ENCODE measurements at places on chromosomes 4 and X.
A peak's percentile ranks its signal among the peaks of the same experiment; 100 is the strongest.

DNA sequence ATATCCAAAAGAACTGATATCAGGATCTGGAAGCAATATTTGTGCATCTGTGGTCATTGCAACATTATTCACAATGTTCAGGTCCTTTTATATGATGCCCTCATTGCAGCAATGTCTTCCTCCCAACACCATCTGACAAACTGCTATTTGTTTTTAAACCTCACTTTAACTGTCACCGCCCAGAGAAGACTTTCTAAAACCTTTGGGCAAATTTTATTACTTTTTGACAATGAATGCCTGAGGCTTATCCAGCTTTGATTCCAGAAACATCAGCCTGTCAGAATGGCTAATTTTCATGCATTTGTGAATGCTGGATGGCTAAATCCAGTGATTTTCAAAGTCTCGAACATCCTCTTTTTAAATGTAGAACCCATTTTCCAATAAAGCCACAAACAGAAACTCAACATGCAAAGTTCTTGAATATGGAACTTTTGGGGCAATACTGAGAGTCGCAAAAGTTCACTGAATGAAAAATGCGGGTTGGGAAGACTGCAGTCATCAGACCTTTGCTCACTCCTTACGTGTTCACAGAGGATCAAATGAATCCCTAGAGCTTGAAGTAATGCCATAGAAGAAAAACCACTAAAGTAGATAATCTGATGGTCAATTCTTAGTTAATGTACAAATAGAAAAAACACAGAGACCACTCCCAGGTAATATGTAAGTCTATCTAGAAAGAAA is 10.5 kb downstream of the FGB start:
- no peak for DNase-seq

GRCh38 chr4:77021614-77022089 is 54.1 kb downstream of the CCNI start:
- peak; percentile 40 for DNase-seq

- no peak for DNase-seq
Observed at GRCh38 chr4:81818385-81818920, 346.7 kb upstream of the RASGEF1B start.

- DNase-seq: no peak
Observed at GRCh38 chrX:28472926-28473325, 114.3 kb upstream of the IL1RAPL1 start.

GRCh38 chrX:21799767-21800166 is 39.6 kb upstream of the MBTPS2 start:
- no peak for DNase-seq

GRCh38 chr4:55351824-55352223 is 5.8 kb downstream of the SRD5A3 start:
- no peak for DNase-seq

GRCh38 chr4:4912155-4912554 is 52.7 kb downstream of the MSX1 start:
- DNase-seq: no peak

- no peak for DNase-seq
Observed at GRCh38 chr4:141501395-141501794, 135.0 kb upstream of the IL15 start.

DNA sequence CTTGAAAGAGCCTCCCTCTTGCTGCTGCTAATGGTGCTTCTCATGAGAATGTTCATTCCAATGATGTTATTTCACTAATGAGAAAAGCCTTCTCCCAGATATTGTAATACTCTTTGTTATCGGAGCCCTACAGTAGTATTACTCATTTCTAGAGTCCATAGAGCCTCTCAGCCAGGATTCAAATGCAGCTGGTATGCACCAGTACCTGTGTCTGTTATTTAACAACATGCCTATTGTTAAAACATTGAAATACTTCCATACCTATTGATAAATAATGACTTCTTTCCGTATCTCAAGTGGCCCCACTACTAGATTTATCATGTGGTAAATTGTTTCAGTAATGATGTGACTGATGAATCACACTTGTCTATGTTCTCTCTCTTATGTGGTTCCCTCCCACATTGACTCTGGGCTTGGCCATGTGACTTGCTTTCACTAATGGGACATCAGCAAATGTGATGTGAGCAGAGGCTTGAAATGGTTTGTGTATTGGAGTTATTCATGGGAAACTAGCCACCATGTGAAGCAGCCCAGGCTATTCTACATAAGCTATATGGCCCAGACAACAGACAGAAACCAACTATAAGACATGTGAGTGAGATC is 207.6 kb downstream of the THOC2 start:
- DNase-seq: no peak

DNA sequence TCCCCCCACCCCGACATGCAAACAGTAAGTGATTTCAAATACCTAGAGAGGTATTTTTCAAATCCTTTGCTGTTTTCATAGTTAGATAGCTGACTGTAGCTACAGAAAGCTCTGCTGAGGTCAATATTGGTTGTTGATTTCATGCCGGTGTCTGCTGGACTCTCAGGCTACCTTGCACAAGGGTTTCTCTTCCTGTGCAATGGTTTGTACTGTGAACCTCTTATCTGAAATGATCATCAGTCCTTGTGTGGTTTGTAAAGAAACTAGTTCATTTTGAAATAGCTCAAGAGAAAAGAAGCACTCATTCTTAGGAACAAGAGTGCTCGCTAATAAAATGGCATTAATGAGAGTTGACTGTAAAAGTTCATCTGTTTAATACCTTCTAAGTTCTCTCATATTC is 2.1 kb downstream of the MTM1 start:
- DNase-seq: peak; percentile 73

- DNase-seq: no peak
Observed at GRCh38 chr4:172270397-172270796, 457.2 kb downstream of the GALNTL6 start.

- DNase-seq: peak; percentile 25
Observed at GRCh38 chr4:40114206-40114605, 57.6 kb downstream of the N4BP2 start.

GRCh38 chrX:47587906-47588735 is 5.9 kb downstream of the TIMP1 start:
- DNase-seq: no peak

DNA sequence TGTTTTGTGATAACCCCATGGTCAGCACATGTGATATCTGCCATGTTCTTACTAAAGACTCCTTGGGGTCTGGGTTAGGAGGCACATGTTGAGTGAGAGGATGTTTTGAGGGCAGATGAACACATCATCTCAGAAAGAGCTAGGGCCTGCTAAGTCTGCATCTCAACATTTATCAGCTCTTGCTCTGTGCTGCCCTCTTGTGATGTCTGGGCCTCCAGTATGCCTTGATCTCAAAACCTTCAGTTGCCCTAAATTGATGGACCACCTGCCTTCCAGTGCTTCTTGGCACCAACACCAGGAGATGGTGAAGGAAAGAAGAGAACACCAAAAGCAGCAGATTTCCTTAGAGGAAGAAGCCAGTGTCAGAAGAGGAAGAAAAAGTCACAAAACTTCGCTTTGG is 22.5 kb downstream of the MID1 start:
- peak; percentile 38 for DNase-seq

- DNase-seq: peak; percentile 33
Observed at GRCh38 chr4:10977534-10977933, 293.0 kb upstream of the CLNK start.
